ENCODE measurements at places on chromosomes 5 and 9.

DNA sequence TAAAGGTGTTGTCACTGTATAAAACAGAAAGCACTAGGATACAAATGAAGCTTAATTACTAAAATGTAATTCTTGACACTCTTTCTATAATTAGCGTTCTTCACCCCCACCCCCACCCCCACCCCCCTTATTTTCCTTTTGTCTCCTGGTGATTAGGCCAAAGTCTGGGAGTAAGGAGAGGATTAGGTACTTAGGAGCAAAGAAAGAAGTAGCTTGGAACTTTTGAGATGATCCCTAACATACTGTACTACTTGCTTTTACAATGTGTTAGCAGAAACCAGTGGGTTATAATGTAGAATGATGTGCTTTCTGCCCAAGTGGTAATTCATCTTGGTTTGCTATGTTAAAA lies 43.8 kb downstream of the NDFIP1 start:
- DNase-seq, result no peak
- H3K27ac ChIP-seq, result no peak overlapping the region

DNA sequence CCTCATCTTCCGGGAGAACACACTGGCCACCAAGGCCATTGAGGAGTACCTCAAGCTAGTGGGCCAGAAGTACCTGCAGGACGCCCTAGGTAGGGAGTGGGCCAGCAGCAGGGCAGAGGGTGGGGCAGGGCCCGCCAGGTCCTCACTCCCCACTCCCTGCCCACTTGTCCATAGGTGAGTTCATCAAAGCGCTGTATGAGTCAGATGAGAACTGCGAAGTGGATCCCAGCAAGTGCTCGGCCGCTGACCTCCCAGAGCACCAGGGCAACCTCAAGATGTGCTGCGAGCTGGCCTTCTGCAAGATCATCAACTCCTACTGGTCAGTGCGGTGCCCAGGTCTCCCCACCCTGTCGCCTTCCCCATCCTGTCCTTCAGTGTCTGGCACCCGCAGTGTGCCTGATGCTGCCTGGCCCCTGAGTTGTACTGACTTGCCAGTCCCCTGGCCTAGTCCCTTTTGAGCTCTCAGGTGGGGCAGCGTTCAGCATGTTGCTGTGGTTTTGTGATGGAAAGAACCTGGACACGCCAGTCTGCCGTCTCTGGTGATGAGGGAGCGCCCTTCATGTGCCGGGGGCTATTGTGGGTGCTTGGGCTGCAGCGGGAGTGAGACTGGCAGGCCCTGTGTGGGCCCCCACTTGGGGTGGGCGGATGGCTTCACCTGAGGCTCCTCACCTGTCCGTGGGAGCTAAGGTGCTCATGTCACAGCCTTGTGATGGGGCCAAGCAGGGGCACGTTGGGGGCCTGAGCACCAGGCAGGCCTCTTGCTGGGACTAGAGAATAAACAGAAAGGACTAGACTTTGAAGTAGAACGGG lies 112.3 kb downstream of the DAB2IP start:
- H3K27ac ChIP-seq, result no peak overlapping the region
- H3K4me3 ChIP-seq, result no peak overlapping the region
- H3K27me3 ChIP-seq, result no peaks in the 10 kb centered on the region
- no peak for DNase-seq
- no peaks in the 10 kb centered on the region for H3K36me3 ChIP-seq

DNA sequence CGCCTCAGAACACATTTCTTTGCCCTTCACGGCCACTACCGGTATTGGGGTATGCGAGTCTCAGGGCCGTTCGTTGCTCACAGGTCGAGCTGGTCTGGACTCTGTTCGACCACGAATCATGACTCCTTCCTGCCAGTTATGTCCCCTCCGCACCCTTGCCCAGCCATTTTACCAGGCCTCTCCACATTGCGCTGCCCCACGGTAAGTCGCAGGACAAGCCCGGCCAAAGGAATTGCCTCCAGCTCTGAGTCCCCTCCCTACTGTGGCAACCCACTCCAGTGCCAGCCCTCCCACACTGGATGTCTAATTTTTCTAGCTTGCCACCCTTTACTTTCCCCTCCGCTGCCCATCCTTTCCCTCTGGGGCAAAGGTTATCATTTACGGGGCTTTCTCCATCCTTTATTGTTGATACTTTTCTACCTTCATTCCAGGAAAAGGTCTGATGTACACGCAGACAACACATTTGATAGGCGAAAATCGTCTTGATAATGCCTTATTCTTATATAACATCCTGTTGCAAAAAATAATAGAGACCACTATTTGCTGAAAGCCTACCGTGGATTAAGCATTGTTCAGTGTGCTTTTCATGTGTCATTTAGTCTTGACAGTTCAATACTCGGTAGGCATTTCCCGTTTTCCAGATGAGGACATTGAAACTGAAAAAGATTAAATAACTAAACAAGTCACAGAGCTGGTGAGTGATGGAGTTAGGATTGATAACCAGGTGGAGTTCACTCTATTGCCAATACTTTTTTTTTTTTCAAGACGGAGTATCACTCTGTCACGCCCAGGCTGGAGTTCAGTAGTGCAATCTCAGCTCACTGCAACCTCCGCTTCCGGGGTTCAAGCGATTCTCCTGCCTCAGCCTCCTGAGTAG lies 958 bp upstream of the HSPA5 start:
- peak; percentile 51 for DNase-seq
- peaks cover 50% of the 10 kb centered on the region for H3K36me3 ChIP-seq
- H3K27ac ChIP-seq, result peak overlapping the region; percentile 96
- H3K4me3 ChIP-seq, result peak overlapping the region; percentile 90
- peaks cover 42% of the 10 kb centered on the region for H3K4me1 ChIP-seq

GRCh38 chr9:89743573-89744254 lies 138.9 kb downstream of the GADD45G start:
- H3K4me3 ChIP-seq, result peak overlapping the region; percentile 3
- H3K27me3 ChIP-seq, result no peaks in the 10 kb centered on the region
- peak overlapping the region; percentile 16 for H3K27ac ChIP-seq

DNA sequence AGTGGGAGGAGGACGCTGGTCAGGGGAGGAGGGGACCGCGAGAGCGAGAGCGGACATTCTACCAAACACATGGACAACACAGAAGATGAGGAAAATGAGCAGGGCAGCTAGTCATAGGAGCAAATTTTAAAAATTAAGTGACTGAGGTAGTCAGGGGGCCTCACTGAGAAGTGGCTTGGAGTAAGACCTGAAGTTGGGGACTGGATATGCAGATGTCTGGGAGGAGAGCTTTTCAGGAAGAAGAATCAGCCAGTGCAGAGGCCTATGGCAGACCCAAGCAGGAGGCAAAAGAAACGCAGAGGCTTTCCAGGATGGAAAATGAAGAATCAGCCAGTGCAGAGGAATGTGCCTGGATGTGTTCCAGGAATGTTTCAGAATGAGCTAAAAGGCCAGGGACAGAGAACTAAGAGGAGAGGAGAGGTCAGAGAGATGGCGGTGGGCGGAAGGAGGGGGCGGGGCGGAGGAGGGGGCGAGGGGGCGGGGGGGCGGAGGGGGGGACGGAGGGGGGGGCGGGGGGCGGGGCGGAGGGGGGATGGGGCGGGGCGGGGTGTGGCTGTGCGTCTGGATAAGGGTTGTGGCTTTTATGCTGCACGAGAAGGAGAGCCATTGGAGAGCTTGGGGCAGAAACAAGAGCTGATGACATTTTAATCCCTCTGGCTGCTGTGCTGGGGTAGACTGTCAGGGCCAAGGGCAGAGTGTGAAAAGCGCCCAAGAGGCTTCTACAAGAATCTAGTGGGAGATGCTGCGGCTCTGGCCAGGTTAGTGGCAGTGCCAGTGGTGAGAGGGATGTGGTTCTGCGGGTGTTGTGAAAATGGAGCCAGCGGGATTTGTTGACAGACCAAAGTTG lies 129.6 kb downstream of the KCNIP1 start:
- H3K36me3 ChIP-seq, result no peaks in the 10 kb centered on the region
- H3K27me3 ChIP-seq, result peaks cover 7% of the 10 kb centered on the region
- H3K4me1 ChIP-seq, result peaks cover 15% of the 10 kb centered on the region

GRCh38 chr9:99778308-99778707 lies 43.4 kb upstream of the NR4A3 start:
- DNase-seq, result peak; percentile 61
- no peak overlapping the region for H3K4me3 ChIP-seq
- peaks cover 9% of the 10 kb centered on the region for H3K27me3 ChIP-seq
- H3K4me1 ChIP-seq, result peaks cover 22% of the 10 kb centered on the region
- no peak overlapping the region for H3K27ac ChIP-seq
- no peaks in the 10 kb centered on the region for H3K36me3 ChIP-seq

DNA sequence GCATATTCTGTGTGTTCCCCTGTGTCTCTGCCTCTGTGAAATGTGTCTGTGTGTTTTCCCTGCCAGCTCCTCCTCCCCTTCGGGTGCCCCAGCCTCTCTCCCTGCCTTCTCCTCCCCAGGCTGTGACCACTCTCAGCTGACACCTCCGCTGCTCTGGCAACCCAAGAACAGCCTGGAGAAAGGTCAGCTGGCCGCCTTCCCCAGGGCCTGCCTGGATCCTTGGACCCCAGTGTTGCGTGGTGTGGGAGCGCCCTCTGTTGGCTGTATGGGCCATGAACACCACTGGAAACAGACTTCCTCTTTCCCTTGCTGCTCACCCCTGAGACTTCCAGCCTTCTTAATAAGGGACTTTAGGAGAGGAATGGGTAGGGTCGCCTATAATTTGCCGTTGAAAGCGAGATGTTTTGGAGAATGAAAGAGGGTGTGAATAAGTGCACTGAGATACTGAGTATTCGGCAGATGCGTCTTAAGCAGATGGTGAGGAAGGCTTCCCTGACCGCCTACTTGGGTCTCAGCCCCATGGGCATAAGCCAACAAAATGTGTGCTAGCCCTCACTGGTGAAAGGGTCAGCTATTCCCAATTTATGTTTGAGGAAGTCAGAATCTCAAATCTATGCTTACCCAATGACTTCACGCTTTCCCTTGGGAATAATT lies 114.9 kb upstream of the TRIM32 start:
- DNase-seq, result peak; percentile 64
- H3K4me3 ChIP-seq, result no peak overlapping the region
- no peaks in the 10 kb centered on the region for H3K4me1 ChIP-seq

- DNase-seq, result no peak
- no peak overlapping the region for H3K4me3 ChIP-seq
- no peaks in the 10 kb centered on the region for H3K36me3 ChIP-seq
- H3K4me1 ChIP-seq, result peaks cover 8% of the 10 kb centered on the region
- H3K27me3 ChIP-seq, result no peaks in the 10 kb centered on the region
Observed at GRCh38 chr9:95088421-95089161, 228.9 kb downstream of the FANCC start.

Measured in activated CD4-positive, alpha-beta T cell treated with anti-CD3 and anti-CD28 coated beads for 36 hours (primary cell).